ENCODE measurements at places on chromosomes 16 and 17. TPM values are rescaled to one million over a fixed set of nuclear protein-coding genes. Genes with fewer than 3 reads are reported as not detected.

The ABCA9 gene
- 1.8 TPM for total RNA-seq

The MFAP4 gene
- total RNA-seq: 73.4 TPM

The ITGAX gene
- total RNA-seq: not detected

The FAM83G gene
- total RNA-seq: 4.1 TPM

The CACNG1 gene
- total RNA-seq: not detected

The EPOP gene
- 1.0 TPM for total RNA-seq

The SNX20 gene
- total RNA-seq: not detected

- no peak for DNase-seq
Observed at GRCh38 chr16:12208341-12209035, 232.0 kb downstream of the SNX29 start.

DNA sequence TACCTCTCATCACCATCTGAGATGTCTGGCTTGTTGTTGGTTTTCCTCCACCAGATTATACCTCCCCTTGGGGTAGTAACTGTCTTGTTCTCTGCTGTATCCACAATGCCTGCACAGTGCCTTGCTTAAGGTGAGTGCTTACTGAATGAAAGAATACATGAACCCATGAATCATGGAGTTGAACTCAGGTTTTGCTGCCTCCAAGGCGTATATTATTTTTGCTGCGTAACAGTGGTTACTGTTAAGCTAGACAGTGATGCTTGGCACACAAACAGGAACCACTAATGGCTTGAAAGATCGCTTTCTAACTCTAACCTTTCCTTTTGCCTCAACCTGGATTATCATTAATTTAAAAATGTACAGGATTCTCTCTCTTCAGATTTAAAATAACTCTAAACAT is 695.8 kb downstream of the TOX3 start:
- DNase-seq: no peak

GRCh38 chr17:75892556-75893224 is 4.1 kb downstream of the TRIM65 start:
- DNase-seq: no peak

- DNase-seq: no peak
Observed at GRCh38 chr16:48231727-48232492, 12.2 kb upstream of the LONP2 start.

DNA sequence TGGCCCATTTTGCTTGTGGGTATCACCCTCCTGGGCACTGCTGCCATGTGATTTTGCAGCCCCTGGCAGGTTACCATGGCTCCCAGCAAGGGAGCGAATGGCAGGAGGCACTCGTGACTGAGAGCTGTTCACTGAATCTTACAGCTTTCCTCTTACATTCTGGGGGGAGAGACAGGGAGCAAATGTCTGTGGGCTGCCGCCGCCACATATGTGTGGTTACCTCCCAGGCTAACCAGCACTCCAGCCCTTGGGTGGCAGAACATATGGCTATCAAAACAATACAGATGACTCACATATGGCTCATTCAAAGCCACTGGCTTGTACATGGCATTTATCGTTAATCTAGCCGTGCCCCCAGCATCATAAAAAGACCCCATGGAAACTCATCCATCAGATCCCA is 19.8 kb downstream of the GTF3C1 start:
- no peak for DNase-seq

GRCh38 chr17:31155208-31155810 is 60.5 kb downstream of the NF1 start:
- no peak for DNase-seq

- no peak for DNase-seq
Observed at GRCh38 chr17:19830061-19830460, 37.7 kb downstream of the ULK2 start.

DNA sequence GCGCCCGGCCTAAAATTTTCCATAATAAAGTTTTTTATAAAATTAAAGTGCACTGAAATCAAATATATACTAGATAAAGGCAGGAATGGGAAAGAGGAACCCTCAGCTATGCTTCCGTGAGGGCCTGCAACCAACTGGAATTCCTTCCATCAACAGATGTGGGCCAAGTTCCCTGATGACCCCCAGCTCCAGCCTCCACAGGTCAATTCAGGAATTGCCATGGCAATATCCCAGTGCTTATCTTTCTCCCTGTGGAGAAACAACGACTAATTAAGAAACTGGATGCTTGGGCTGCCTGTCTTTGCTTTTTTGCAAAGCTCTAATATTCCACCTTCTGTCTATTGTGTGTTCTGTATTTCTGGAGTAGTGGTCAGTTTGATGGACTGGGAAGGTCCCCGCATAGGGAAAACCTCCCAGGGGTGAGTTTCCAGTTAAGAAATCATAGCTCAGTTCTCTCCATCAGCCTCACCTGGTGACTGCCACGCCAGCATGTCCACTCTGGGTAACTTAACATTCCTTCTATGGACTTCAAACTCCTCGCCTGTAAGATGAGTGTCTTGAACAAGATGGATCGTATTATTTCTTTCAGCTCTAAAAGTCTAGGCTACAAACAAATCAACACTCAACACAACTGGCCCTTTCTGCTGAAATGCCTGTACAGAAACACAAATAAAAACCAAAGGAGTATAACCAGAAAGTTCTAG is 67.9 kb downstream of the CREBBP start:
- no peak for DNase-seq

DNA sequence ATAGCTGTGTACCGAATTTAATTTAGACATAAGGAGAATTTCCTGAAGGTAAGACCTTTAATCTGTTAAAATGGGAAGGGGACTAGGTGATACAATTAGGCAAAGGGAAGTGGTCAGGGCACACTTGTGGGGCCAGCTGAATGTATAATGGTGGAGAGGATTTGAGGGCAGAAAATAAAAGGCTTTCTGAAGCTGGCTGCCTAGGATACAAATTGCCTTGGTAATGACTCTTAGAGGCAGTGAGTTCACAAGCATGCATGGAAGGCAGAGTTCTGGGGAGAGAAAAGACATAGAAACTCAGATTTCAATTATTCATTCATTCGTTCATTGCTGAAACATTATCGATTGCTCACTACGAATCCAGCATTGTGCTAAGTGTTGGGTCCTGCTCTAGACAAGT is 12.4 kb upstream of the NFAT5 start:
- DNase-seq: no peak

GRCh38 chr16:2933136-2933535 is 21.4 kb downstream of the FLYWCH1 start:
- DNase-seq: no peak

DNA sequence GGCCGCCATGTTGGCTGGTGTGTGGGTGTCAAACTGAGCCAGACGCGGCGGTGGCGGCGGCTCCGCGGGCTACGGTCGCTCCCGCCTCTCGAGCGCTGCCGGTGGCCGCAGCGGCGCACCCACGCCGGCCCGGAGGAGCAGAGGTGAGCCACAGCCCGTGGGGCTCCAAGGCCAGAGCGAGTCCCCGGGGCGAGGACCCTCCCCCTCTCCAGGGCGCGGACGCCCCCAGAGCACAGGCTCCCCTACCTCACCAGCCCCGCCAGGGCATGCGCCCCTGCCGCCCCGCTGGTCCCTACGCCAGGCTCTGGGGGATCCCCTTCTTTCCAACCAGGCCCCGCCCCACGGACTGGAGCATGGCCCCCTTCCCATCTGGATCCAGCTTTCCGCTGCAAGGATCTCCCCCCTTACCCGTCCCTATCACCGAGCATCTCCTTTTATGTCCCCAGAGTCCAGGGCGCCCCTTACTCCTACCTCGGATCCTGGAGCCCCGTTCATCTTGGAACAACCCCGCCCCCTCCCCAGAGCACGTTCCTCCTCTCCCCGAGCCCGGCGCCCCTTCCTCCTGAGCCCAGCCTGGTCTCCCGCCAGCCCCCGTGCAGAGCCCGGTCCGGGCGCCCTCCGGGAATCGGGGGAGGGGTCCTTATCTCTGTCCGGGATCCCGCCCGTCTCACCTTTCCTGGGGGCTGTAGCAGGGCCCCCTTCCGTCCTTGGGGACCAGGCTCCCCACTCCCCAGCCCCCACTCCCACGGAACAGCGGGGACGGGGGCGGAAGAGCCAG is 412 bp downstream of the EPN2 start:
- DNase-seq: peak; percentile 85

- DNase-seq: no peak
Observed at GRCh38 chr17:59355030-59355701, 23.7 kb downstream of the YPEL2 start.

GRCh38 chr17:4005296-4006164 is 41.3 kb upstream of the ATP2A3 start:
- DNase-seq: no peak

DNA sequence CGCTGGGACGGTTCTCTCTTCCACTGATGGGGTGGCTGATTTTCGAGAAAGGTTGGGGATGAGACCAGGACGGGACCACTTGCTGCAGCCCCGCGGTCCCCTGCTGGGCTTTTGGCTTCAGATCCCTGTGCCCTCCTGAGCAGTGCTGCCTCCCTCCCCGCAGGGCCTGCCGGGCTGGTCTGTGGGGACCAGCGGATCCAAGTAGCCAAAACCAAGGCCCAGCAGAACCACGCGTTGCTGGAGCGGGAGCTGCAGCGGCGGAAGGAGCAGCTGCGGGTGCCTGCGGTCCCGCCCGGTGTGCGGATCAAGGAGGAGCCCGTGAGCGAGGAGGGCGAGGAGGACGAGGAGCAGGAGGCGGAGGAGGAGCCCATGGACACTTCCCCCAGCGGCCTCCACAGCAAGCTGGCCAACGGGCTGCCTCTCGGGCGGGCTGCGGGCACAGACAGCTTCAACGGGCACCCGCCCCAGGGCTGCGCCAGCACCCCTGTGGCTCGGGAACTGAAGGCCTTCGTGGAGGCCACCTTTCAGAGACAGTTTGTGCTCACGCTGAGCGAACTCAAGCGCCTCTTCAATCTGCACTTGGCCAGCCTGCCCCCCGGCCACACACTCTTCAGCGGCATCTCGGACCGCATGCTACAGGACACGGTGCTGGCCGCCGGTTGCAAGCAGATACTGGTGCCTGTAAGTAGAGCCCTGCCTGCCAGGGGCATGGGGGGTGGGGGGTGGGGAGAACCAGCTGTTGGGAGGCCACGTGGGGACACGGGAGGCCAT is 28.6 kb downstream of the POLR3E start:
- DNase-seq: peak; percentile 82

All from osteocyte (in vitro differentiated cells).